ENCODE measurements at places on chromosomes 11 and 22. TPM values are rescaled to one million over a fixed set of nuclear protein-coding genes. Genes with fewer than 3 reads are reported as not detected.

DNA sequence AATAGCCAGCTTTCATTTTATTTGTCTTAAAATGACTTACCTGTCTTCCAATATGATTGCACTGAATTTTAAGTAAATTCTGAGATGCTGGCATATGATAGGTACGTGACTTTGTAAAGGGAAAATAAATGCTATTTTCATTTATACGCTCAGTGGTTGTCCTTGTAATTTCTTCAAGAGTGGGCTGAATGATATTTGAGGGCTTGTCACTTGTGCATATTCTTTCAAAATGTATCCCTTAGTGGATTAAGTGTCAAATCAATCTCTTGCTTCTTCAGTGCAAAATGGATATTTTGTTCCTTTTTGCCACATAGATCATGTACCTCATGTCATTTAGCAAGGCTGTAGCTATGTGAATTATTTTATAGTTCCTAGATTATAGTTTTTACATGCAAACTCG is 56.9 kb downstream of the GAS2 start:
- no peaks in the 10 kb centered on the region for H3K27me3 ChIP-seq
- no peaks in the 10 kb centered on the region for H3K36me3 ChIP-seq
- no peak overlapping the region for H3K4me3 ChIP-seq
- no peak for DNase-seq
- H3K4me1 ChIP-seq, result no peaks in the 10 kb centered on the region
- H3K27ac ChIP-seq, result no peak overlapping the region

The SLC5A1 gene
- not detected for total RNA-seq

GRCh38 chr22:29503811-29504372 is 23.9 kb downstream of the NEFH start:
- H3K27ac ChIP-seq, result no peak overlapping the region
- H3K4me1 ChIP-seq, result no peaks in the 10 kb centered on the region
- H3K27me3 ChIP-seq, result no peaks in the 10 kb centered on the region
- no peak overlapping the region for H3K4me3 ChIP-seq
- H3K36me3 ChIP-seq, result no peaks in the 10 kb centered on the region
- no peak for DNase-seq

DNA sequence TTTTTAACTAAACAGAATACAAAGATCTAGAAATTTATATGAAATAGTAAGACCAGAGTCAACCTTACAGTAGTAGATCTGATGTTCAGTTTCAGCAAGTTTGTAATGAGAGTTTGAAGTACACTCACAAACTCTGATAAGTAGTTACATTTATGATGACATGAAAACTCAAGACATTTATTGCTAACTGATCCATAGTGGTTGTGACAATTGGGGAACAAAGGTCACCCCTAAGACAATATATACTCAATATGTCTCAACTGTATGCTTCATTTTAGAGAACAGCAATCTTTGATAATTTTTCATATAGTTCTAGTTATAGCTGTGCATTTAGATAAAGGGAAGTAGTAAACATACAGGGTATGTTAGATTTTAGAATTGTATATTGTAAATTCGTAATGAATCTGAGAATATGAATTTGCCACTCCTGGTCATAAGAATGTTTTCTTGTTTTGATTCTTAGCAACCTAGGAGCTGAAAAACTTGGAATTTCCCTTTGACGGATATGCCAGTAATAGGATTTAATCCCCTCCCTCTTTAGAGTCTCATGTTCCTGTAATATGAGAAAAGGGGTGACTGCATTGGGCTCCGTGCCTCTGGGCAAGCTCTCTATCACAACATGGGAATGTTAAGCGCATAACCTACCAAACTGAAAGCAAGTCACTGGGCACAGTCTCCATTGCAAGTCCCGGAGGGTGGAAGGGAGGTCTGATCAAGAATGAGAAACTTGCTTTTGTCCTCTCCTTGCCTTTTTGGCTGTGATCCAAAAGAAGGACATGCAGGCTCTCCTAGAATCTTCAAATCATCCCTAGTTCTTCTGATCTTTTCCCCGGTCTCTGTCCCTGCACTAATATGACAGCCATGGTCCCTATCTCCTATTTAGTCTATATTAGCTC is 11.4 kb downstream of the OR10D3 start:
- H3K27me3 ChIP-seq, result peaks cover 1% of the 10 kb centered on the region
- no peak overlapping the region for H3K27ac ChIP-seq
- H3K36me3 ChIP-seq, result no peaks in the 10 kb centered on the region

DNA sequence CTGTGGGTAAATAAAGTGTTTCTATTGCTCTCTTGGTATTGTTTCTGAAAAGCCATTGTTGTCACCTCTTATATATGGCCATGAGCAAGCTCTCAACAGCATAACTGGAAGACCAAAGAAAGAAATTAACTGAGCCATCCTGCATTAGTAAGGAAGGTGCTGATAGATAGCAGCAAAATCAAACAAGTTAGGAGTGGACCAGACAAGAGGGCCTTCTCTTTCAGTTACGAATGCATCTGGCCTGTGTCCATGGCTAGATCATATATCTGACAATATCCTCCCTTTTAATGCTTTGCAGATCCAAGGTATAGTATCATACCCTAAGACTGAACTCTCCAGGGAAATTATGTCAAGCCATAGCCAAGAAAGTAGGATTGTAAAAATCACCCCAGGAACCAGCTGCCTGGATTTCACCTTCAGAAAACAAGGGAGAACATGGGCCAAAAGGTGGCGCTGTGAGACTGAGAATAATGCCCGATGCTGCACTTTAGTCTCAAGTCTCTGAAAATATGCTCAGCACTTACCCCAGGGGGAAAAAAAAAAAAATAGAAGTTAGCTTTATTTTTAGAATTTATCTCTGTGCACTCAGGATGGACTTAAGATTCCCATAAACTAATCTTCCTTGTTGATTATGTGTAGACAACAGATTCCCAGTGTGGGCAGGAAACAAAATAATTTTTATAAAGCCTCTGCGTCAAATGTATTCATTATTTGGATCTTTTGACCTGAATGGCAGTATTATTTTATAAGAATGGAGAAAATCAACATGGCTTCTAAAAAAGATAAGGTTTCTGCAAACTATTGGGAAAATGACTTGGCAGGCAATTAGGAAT is 415.1 kb downstream of the ETS1 start:
- H3K27me3 ChIP-seq, result no peaks in the 10 kb centered on the region
- H3K4me3 ChIP-seq, result no peak overlapping the region

DNA sequence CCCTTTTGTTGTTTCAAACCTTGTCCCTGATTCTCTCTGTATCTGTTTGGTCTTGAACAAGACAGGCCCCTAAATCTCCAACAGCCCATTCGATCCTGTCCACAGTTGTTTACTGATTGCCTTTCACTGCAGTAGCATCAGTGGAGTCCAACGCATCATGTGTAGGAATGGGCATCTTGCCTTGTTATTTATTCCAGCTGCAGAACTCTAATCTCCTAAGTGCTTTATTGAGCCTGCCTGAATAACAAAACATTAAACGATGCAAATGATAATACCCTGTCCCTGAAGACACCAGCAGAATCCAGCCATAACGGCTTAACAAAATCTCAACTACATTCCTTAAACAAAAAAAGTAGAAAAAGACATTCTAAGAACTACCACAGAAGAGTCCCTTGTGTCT is 50.1 kb downstream of the SLC35F2 start:
- H3K27ac ChIP-seq, result no peak overlapping the region
- no peaks in the 10 kb centered on the region for H3K27me3 ChIP-seq
- H3K36me3 ChIP-seq, result no peaks in the 10 kb centered on the region
- no peak for DNase-seq
- H3K4me3 ChIP-seq, result no peak overlapping the region
- no peaks in the 10 kb centered on the region for H3K4me1 ChIP-seq

The BTG4 gene
- total RNA-seq, result not detected

DNA sequence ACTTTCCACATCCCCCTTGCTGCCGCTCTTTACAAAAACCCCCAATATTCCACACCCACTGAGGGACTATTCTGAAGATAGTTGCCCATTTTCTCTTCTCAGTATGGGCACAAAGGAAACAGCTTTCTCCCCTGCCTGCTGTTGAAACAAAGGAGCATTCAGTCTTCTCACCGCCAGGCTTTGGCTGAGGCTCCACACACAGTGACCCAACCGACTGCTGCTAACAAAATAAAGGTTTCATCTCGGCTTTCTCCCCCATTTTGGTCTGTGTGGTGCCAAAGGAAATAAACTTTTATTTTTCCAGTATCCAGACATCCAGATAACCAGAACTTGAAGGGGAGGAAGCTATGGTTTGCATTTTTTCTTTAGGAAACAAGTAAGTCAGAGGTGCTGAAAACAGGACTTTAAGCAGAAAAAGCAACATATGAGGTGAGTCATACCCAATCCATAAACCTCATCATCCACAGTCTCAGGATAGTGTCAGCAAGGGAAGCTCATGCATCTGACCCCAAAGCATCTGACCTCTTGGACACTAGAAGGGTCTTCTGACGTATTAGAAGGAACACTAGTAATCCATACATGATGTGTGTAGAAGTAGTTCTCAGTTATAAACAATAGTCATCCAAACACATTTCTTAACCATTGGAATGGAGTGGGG is 6.4 kb downstream of the CLMP start:
- no peaks in the 10 kb centered on the region for H3K36me3 ChIP-seq
- H3K4me1 ChIP-seq, result peaks cover 11% of the 10 kb centered on the region
- no peak overlapping the region for H3K27ac ChIP-seq
- H3K27me3 ChIP-seq, result no peaks in the 10 kb centered on the region
- no peak overlapping the region for H3K4me3 ChIP-seq

DNA sequence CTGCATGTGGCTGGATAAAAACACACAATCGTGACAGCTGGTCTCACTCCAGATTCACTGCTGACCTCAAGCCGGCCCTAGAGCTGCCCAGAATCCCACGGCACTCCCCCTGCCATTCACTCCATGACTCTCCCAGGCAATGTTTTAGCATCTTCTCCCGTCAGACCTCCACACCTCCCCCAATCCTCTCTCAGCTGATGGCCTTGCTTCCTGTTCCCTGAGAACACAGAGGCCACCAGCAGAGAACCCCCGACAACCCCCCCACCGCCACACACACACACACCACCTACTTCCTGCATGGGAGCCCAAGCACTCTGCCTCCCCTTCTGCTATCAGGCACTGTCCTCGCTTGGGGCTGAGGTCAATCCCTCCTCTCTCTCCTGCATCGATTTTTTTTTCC is 9.3 kb downstream of the TNKS1BP1 start:
- no peak overlapping the region for H3K4me3 ChIP-seq
- H3K4me1 ChIP-seq, result peaks cover 31% of the 10 kb centered on the region
- no peak for DNase-seq

GRCh38 chr11:20046416-20046815 is 113.9 kb downstream of the DBX1 start:
- peaks cover 28% of the 10 kb centered on the region for H3K4me1 ChIP-seq
- H3K27me3 ChIP-seq, result no peaks in the 10 kb centered on the region
- no peak overlapping the region for H3K4me3 ChIP-seq

The MIOX gene
- total RNA-seq, result 0.30 TPM

DNA sequence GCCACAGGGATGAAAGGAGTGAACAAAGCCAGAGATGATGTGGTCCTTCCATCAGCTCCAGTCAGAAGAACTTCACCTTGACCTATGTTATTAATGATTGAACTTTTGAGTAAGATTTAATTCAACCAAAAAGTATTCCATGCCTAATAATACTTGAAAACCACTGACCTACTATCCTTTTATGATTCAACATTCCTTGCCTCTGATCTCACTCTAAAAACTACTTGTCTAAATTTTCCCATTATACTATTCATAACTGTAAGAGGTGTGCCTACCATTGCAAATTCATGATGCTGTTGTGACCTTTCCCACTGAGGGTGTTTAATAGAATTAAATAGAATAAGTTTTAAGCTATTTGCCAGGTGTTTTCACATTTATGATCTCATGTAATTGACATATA is 164.7 kb upstream of the GUCY1A2 start:
- H3K36me3 ChIP-seq, result no peaks in the 10 kb centered on the region
- no peak for DNase-seq
- no peak overlapping the region for H3K4me3 ChIP-seq
- H3K4me1 ChIP-seq, result no peaks in the 10 kb centered on the region
- H3K27ac ChIP-seq, result no peak overlapping the region
- no peaks in the 10 kb centered on the region for H3K27me3 ChIP-seq

- no peaks in the 10 kb centered on the region for H3K4me1 ChIP-seq
- peaks cover 90% of the 10 kb centered on the region for H3K36me3 ChIP-seq
- no peak for DNase-seq
- H3K27me3 ChIP-seq, result no peaks in the 10 kb centered on the region
These were observed 10.3 kb upstream of the VWCE start for GRCh38 chr11:61305417-61305816.

DNA sequence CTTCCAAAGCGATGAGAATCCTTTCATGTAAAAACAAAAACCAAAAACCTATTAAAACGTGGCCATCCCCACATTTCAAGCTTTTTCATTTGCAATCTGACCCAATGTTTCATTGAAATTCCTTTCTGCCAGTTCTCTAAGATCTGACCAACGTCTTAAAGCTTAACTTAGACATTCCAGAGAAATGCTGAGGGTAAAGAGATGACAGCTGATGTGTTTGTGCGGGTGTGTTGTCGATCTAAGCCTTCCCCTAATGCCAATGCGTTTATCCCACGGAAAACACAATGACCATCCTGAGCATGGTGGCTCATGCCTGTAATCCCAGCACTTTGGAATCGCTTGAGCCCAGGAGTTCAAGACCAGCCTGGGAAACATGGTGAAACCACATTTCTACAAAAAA is 6.4 kb upstream of the TESMIN start:
- DNase-seq, result no peak
- H3K4me3 ChIP-seq, result no peak overlapping the region
- H3K36me3 ChIP-seq, result no peaks in the 10 kb centered on the region
- no peaks in the 10 kb centered on the region for H3K27me3 ChIP-seq

The MISFA gene
- total RNA-seq, result 3.8 TPM

The TRIM3 gene
- total RNA-seq, result 14.3 TPM

The FEN1 gene
- 86.1 TPM for total RNA-seq

DNA sequence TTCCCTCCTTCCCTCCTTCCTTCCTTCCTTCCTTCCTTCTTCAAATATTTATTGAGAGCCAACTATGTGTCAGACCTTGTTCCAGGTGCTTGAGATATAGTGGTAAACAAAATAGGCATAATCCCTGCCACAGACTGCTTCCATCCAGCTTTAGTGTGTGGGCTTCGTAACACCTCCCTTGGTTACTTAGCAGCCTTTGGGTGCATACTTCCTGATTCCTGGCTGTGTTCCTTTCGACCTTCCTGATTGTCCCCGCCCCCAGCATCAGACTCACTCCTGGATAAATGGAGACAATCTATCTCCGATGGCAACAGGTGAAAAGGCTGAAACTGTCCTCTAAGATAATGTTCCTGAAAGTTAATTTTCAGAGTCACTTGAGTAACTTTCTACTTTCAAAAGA is 13.5 kb downstream of the CCDC81 start:
- no peak overlapping the region for H3K27ac ChIP-seq
- H3K4me3 ChIP-seq, result no peak overlapping the region
- H3K27me3 ChIP-seq, result no peaks in the 10 kb centered on the region
- no peaks in the 10 kb centered on the region for H3K36me3 ChIP-seq
- DNase-seq, result no peak

- DNase-seq, result no peak
- H3K4me3 ChIP-seq, result no peak overlapping the region
- H3K27me3 ChIP-seq, result no peaks in the 10 kb centered on the region
These were observed 30.8 kb downstream of the SYTL2 start for GRCh38 chr11:85779956-85780640.

GRCh38 chr11:74956397-74957015 is 7.4 kb downstream of the SPCS2 start:
- no peak overlapping the region for H3K27ac ChIP-seq
- no peak overlapping the region for H3K4me3 ChIP-seq
- DNase-seq, result no peak
- no peaks in the 10 kb centered on the region for H3K36me3 ChIP-seq

- no peak overlapping the region for H3K27ac ChIP-seq
- H3K27me3 ChIP-seq, result no peaks in the 10 kb centered on the region
- no peak overlapping the region for H3K4me3 ChIP-seq
- no peak for DNase-seq
These were observed 12.0 kb downstream of the KCNJ11 start for GRCh38 chr11:17376493-17376892.
